ENCODE measurements at places on chromosomes 3 and 15. TPM values are rescaled to one million over a fixed set of nuclear protein-coding genes. Genes with fewer than 3 reads are reported as not detected.

The FGD5 gene
- total RNA-seq = 0.51 TPM

The CCR9 gene
- not detected for total RNA-seq

The NR2E3 gene
- total RNA-seq = 0.13 TPM

The ZNF717 gene
- 9.5 TPM for total RNA-seq

The MOBP gene
- total RNA-seq = not detected

Measured in mesangial cell (primary cell).